ENCODE measurements at places on chromosomes 1 and 21.

- DNase-seq: no peak
Observed at GRCh38 chr1:243621973-243622372, 228.1 kb downstream of the AKT3 start.

DNA sequence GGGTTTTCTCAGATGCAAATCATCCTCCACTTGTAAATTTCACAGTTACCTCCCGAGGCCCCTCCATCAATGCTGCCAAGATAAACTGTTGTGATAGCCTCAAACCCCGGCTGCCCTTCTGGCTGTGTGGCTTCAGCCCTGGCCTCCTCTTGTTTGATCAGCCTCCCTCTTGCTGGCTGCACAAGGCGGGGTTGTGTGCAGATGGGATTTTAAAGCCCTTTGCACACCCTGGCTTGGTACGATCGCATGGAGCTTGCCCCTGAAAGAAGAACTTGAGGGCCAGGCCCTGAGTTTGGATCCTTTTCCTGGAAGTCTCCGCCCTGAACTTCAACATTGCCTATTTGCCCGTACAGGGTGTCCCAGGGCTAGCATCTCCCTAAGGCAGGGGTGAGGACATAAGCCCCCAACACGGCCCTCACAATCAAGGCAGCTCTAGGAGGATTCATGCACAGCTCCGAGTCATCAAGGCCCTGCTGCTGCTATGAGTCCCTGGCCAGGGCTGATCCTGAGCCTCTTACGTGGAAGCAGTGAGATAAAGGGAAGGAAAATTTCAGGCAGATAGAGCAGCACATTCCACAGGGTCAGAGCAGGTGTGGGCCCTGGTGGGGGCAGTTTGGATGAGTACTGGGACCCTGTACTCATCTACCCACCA is 181.2 kb upstream of the VAMP3 start:
- DNase-seq: no peak

DNA sequence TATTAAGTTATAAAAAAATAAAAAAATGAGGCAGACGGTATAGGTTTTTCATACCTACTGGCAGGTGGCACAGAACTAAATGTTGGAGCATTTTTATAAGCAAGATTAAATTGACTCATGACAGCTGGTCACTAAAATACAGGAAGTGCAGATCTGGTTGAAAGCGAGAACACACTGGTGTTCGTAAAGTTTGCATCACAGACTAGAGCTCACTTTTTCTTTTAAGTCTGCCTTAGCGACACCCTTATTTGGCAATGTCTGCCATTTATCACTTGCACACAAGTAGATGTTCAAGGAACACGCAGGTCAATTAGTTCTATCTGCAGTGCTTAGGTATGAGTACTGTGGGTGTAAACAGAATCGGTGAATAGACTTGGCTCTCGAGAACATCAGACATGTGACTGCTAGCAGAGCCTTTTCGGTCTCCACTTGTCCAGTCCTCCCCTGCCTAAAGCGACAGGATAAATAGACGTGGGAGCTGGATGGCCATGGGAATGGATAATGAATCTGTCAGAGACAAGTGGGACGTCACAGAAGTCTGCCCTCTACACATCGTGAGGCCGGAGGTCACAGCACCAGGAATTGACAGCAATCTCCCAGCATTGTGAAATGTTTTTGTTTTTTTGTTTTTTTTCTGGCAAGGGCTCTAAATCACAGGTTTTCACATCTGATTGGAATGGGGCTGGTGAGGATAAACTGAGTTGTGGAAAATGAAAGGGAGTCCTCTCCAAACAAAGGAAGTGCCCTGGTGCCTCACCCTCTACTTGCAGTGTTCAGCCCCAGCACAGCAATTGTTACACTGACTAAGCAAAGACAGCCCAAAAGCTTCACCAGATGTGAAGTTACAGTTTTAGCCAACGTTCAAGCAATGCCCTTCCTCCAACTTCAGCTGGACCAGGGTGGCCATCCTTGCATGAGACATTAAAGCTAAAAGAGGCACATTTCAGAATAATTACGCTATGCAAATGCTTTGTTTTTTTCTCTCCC is 248.9 kb downstream of the NTNG1 start:
- no peak for DNase-seq

DNA sequence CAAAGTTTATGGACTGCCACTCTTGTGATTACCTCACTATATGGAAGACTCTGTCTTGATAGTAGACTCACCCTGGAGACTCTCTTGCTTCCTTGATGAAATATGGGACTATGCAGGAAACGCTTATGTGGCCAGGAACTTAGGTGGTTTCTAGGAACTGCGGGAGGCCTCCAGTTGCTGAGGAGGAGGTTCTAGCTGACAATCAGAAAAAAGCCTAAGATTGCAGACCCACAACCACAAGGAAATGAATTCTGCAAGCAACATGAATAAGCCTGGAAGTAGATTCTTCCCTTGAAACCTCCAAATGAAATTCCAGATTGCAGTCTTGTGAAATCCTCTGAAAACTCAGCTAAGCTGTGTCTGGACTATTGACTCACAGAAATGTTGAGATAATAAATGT is 88.9 kb upstream of the COL11A1 start:
- no peak for DNase-seq

- DNase-seq: no peak
Observed at GRCh38 chr1:38135625-38136414, 89.2 kb upstream of the POU3F1 start.

GRCh38 chr1:205701420-205701819 is 21.1 kb upstream of the SLC45A3 start:
- no peak for DNase-seq

- no peak for DNase-seq
Observed at GRCh38 chr1:3702528-3702927, 49.7 kb upstream of the CCDC27 start.

- peak; percentile 38 for DNase-seq
Observed at GRCh38 chr1:102628109-102628613, 480.2 kb downstream of the COL11A1 start.

DNA sequence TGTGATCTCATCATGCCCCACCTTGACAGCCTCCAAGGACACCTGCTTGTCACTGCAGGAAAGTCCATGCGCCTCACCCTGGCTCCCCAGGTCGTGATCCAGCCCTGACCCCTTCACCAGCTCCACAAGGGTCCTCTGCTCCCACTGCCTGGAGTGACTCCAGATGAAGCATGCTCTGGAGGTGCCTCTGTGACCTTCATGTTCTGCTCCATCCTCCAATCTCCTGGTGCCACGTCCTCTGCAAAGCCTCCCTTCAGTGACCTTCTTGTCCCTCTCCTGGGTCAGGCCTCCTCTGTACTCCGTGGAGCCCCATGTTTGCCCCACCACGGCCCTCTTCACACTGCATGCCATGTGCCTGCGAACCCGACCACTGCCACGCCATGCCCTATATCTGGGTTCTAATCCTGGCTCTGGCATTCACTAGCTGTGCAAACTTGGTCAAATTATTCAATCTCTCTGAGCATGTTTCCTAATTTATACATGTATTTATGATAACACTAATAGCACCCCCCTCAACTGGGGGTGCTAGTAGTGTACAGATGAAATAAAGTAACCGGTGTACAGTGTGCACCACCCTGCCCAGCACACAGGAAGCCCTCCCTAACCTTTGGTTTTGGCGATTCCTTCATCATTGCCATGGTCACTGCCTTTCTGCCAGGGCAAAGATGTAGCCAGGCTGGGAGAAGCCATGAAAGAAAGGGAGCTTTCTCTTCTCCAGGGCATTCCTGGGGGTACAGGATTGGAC is 77.4 kb downstream of the STUM start:
- DNase-seq: no peak

DNA sequence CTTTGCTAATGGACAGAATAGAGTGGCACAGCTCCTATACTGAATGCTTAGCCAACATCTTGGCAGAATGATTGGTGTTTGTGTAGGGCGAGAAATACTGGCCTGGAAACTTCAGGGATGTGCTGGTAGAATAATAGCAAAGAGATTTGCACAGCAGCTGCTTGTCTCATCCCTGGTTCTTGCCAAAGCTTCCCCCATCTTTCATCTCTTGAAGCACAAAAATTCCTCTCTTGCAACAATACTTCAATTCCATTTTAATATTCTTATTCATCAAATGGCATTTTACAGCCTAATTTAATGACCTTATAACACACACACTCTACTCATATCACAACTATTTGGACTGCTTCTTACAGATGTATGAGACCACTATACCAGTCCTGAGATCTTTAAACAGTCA is 37.7 kb downstream of the LHX8 start:
- no peak for DNase-seq

DNA sequence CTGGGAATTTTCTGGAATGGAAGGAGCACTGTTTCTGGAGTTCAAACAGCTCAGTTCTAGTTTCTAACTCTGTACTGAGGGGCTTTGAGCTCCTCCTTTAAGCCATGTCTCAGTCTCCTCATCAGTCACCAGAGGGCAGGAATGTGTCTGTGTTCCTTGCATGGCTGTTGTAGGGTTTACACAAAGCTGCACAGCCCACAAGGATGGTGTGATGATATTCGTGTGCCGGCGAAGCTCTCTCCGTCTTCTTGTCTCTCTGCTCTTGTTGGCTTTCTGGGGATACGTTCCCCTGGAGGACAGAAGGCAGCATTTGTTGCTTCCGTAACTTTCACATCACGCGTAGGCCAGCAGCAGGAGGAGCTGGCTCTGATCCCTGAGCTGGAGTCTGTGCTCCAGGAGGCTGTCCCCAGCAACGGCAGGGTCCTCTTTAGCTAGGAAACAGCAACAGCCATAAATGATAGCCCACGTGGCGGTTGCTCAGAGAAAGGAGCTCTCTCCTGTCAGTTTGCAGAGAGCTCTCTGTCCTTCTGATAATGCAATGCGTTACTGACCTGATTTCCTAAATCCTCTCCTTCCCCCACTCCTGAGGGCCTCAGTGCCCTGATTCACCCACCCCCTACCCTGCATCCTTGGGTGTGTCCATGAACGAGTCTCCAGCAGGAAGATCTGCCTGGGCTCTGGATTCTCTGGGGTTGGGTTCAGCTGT is 189.2 kb upstream of the VAMP3 start:
- no peak for DNase-seq

DNA sequence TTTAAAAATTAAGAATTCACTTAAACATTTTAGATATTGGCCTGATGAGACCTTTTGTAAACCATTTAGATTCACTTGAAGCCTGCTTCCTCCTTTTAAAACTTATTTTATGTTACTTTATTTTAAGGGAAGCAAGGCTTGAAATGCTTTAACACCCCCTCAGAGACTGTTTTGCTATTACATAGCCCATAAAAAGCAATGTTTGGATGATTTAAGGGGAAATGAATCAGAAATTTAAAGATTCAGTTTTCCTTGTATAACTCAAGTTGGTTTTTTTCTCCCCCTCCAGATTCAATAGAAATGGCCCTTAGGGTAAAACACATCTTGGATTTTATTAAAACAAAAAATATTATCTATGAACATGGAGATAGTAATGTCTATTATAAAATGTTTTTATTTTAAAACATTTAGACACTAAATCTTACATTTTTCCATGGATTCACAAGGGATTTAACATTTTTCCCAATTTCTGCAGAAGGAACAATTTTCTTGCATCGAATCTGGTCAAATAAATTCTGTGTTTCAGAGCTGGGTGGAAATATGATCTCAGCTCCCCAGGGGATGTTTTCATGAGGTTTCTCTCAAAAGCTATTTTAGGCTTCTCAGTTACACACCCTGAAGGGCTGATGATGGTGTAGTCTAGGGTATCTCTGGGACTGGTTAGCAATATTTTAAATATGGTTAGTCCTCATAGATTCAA is 69.3 kb upstream of the WARS2 start:
- no peak for DNase-seq

DNA sequence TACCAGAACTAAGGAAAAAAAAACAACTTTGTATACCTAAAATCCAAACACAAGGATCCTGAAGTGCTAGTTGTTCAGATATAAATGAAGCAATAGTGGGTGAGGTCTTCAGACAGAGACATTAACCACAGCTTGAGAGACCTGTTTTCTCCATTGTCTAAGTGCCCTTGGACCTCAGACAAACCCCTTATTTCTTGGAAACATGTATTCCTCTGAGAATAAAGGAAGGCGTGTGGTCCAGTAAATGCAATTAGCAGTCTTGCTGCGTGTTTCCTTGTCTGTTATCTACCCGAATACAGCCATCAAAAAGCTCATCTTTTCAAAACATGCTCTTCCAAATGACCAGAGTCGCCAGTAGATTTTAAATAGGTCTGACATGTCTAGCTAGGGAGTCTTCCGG is 291.1 kb upstream of the NFIA start:
- no peak for DNase-seq

- DNase-seq: no peak
Observed at GRCh38 chr1:200153277-200154055, 126.0 kb downstream of the NR5A2 start.

DNA sequence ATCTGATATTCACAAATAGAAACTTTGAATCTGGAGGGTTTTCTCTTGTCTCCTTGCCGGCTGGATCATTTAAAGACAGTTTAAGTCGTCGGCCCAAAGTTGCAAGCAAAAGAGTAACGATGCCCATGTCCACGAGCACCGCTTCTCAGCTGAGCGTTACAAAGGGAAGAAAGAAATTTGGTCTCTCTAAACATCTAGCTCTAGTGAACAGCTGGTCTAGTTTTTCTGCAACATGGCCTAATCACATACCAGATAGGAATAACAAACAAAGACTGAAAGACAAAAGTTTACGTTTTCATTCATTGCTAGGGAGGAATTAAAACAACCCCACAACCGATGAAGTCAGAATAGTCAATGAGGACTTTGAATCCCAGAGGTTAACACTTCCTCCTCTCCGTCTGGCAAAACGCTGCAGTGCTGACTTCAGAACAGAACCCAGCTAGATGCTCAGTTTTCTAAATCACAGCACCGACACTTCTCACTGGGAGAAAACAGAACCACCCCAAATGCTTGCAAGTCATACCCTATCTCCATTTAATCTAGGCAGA is 69.4 kb downstream of the NTPCR start:
- no peak for DNase-seq
